ENCODE measurements at places on chromosomes 4 and X.

DNA sequence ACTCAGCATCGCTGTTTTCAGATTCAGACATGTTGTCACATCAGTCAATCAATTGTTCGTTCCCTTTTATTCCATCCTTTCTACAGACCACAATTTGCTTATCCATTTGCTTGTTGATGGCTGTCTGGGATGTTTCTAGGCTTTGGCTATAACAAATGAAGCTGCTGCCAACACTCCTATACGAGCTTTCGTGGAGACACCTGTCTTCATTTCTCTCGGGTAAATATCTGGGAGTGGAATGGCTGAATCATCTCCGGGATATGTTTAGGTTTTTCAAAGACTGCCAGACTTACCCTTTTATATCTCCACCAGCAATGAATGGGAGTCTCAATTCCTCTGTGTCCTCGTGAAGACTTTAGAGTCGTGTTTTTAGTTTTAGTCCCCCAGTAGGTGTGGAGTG, 118.9 kb downstream of the SORCS2 start:
- DNase-seq, result no peak

GRCh38 chr4:154312246-154312645, 179.4 kb downstream of the DCHS2 start:
- no peak for DNase-seq

- no peak for DNase-seq
Observed at GRCh38 chr4:2040391-2041238, 18.5 kb upstream of the NAT8L start.

DNA sequence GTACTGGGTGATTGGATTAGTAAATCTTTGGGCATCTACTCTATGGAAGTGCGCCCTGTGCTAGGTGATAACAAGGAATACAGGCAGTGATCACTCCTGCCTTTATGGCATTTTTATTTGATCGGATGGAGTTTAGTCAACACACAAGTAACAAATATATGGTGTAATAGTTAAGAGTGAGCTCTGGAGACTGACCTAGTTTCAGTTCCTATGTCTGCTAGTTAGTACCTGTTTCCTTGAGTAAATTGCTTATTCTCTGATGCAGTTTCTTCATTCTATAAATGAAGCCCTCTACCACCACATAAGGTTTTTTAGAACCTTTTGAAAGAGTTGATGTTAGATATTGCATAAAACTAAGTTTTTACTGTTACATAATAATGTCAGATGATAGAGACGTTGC, 134.6 kb downstream of the KDM6A start:
- no peak for DNase-seq

DNA sequence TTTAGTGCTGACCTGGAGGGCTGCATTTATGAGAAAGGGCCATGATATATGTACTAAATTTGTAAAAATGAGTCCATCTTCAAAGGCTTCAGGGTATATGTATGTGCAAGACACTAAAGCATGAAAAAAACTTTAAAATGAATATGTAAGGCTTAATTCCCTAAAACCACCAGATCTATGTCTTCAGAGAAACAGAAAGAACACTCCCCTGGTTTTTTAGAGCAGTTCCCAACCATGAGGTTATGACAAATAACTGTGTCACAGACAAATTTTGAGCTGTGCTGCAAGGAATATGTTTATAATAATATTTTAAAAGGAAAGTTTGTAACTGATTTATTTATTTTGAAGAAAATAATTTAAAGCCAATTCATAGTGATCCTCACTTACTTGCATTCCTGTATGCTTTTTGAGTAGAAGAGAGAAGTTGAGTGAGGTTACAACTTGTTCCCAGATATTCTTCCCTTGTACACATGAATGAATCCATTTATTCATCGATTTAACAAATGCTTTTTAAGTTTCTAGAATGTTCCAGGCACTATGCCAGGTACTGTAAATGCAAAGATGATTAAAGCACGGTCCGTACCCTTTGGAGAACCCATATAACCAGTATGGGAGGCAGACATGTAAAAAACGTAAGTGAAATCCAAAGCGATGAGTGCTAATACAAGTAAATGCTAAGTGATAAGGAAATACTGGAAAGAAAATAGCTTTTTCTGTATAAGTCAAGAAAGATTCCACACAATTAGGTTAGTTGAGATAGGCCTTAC, 295.2 kb upstream of the DIAPH2 start:
- DNase-seq, result no peak

- no peak for DNase-seq
Observed at GRCh38 chr4:7388627-7389026, 46.1 kb downstream of the PSAPL1 start.

GRCh38 chr4:165879641-165880040, 6.6 kb downstream of the TLL1 start:
- DNase-seq, result no peak

DNA sequence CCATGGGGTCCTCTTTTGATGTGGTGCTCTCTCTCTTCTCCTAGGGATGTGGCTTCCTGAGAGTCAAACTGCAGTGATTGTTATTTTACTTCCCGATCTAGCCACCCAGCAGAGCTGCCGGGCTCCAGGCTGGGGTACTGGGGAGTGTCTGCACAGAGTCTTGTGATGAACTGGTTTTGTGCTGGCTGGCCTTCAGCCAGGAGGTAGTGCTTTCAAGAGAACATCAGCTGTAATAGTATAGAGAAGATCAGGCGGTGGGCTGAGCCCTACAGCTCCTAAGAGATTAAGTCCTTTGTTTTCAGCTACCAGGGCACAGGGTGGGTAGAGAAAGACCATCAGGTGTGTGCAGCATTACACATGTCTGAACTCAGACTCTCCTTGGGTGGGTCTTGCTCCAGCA, 59.0 kb upstream of the AGTR2 start:
- no peak for DNase-seq

DNA sequence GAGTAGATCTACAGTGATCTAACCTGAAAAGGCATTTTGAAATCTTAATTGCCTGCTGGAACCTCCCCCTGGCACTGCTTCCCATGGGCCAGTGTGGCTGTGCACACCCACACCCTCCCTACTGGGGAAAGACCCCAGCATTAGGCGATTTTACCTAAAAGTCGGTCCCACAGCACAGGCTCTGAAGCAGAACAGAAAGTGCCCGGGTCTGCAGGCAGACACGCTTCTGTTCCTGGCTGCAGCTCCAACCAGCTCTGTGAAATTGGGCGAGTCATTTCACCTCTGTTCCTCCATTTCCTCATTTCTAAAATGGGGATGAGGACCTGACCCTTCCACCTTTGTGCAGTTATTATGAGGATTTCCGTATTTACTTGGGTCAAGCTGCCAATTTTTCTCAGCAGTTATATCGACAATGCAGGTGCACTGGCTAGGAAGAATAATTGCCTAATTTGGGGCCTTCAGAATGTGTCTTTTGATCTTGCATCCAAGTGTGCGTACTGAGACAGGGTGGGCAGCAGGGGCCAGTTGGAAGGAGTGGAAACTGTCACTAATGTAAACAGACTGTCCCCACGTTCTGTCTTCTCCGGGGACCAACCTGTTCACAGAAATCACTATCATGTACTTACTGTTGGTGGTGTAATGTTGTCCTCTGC, 7.1 kb downstream of the KLF3 start:
- no peak for DNase-seq

GRCh38 chrX:118108304-118108703, 8.3 kb downstream of the KLHL13 start:
- DNase-seq, result no peak

GRCh38 chr4:145665773-145666172, 14.2 kb upstream of the C4orf51 start:
- DNase-seq, result no peak

- DNase-seq, result no peak
Observed at GRCh38 chr4:3037957-3038461, 36.3 kb downstream of the HTT-AS start.

DNA sequence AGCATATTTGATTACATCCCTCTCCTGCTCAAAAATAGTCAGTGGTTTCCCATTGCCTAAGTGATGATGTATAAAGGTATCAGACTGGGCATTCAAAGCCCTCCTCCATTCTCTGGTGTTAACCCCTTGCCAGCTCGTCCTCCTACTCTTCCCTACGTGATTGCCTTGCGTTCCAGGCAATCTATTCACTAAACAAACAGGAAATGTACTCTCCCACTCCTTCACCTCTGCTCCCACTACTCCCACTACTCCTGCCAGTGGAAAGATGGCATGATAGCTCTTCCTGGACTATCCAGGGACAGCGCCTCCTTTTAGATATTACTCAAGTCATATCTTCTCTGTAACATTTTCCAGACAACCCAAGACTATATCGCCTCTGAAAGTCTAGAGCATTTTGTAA, 5.8 kb downstream of the DGAT2L6 start:
- no peak for DNase-seq

GRCh38 chr4:55819634-55820033, at the start of gene EXOC1L:
EXOC1L (plus strand) TSS chr4:55819790; CDS start chr4:55820027, 237 bp downstream.
- no peak for DNase-seq

- no peak for DNase-seq
Observed at GRCh38 chr4:3010998-3011397, 47.6 kb downstream of the GRK4 start.

DNA sequence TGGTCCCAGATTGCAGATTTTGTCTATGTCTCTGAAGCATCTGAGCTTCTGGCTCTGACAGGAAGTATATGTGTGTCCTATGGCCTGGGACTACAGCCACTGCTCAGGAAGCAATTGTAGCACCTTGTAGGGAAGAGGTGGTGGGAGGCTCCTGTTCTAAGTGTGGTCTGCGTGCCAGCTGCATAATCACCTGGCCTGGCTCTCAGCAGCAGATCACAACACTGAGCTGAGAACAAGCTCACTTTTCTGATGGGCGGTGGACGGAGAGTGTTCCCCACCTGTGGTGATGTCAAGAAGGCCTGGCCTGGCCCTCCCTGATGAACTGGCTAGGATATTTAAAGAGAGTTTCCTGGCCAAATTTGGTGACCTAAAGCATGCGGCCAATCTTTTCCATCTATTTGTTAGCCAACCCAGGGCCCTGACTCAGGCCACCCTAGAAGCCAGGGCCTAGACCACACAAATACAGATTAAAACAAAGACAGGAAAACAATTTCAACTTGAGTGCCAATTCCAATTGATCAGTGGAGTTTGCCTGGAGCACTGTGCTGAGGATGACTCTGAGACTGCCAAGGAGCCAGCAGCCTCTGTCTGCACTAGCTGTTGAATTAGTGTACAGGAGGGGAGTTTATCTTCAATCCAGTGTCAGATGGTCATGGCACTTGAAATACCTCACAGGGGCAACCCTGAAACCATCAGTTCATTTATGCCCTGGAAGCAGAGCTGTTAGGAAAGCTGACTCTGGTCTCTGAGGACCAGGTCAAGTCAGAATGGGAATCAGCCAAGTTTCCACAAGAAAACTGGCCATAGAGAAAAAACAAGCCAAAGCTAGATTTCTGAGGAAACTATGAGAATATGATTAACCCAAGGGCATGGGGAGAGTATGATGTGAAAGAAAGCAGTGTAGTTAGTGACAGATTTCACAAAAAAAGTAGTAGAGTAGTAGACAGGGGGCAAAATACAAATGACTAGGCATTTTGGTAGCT, 47.4 kb downstream of the PRDM5 start:
- no peak for DNase-seq

GRCh38 chr4:139574641-139575040, 18.6 kb upstream of the SETD7 start:
- no peak for DNase-seq

DNA sequence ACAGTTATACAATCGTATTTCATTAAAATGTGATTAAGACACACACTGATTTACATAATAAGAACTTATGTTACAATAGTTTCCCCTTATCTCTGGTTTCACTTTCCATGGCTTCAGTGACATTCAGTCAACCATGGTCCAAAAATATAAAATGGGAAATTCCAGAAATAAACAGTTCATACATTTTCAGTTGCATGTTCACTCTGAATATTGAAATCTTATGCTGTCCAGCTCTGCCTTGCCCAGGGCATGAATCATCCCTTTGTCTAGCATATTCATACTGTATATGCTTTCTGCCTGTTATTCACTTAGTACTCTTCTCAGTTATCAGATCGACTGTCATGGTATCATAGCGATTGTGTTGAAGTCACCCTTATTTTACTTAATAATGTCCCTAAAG, 173.8 kb upstream of the DCAF12L2 start:
- no peak for DNase-seq

DNA sequence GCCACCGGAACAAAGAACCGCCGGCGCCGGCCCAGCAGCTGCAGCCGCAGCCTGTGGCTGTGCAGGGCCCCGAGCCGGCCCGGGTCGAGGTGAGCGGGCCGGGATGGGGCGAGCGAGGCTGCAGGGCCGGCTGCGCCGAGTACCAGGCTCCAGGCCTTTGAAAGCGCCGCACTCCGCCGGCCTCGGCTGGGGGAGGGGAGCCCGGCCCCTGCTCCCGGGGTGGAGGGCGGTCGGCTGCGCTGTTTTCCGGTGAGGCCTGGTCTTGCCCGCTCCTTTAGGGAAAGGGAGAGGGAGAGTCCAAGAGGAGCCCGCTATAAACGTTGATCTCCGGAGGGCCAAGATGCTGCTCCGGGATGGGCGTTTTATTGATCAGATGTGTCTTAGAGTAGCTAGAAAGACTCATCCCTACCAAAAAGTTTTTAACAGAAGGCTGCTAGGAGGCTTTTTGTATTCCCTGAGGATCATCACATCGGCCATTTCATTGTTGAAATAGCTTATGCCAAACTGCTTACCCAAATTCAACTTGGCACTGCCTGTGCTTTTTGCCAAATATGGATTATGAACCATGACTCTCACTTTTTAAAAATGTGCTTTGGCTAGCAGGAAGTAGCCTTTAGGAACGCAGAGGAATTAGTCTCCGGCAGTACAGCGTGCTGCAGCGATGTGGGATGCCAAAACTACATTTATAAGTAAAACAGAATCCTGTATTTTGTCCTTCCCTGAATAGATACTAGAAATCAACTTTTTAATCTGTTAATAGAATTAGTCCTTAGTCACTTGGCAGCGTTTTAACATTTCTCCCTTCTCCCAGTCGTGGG, 760 bp downstream of the TMEM165 start:
- peak; percentile 5 for DNase-seq

DNA sequence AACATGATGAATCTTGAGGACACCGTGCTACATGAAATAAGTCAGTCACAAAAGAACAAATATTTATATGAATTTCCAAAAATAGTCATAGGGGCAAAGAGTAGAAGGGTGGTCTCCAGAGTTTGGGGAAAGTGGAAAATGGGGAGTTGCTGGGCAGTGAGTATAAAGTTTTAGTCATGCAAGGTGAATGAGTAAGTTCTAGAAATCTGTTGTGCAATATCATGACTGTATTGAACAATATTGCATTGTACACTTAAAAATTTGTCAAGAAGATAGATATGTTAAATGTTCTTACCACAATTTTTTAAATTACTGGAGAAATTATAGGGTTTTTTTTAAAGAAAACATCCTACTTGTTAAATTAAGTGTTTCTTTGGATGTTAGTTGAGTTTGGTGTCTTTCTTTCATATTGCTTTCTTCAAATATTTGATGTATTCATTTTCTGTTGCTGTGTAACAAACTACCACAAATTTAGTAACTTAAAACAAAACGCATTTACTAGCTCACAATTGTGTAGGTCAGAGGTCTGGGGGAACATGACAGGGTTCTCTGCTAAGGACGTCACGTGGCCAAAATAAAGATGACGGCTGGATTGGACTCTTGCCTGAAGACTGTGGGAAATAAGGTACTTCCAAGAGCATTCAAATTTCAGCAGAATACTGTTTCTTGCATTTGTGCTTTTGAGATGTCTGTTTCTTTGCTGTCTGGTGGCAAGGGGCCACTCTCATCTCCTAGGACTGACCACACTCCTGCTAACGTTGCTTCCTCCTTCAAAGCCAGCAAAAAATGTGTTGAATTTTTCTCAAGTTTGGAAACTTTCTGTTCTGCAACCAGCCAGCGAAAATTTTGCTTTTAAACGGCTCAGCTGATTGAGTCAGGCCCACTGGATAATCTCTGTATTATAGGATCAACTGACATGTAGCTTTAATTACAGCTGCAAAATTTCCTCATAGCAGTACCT, 76.7 kb downstream of the CPEB2 start:
- no peak for DNase-seq
